ENCODE measurements at places on chromosomes 13 and 19. TPM values are rescaled to one million over a fixed set of nuclear protein-coding genes. Genes with fewer than 3 reads are reported as not detected.

DNA sequence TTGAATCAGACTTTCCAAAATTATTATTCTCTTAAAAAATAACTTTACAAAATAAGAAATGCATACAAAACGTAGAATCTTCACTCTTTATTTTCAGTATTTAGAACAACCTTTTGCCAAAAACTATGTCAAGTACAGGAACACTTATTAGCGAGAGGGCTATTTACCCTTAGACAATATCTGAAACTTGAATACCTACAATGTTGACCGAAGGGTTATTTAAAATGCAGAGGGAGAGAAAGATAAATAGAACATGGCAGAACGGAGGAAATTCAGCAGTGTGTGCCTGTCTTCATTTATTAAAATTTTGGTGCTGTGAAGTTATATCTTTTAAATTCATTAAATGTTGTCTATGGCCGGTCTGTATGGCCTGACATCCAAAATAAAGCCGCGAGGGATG lies 198.8 kb downstream of the EFNB2 start:
- no peak for DNase-seq
- no peak overlapping the region for H3K27ac ChIP-seq
- no peaks in the 10 kb centered on the region for H3K27me3 ChIP-seq
- H3K36me3 ChIP-seq: no peaks in the 10 kb centered on the region

Gene ATXN8OS
- not detected for total RNA-seq

DNA sequence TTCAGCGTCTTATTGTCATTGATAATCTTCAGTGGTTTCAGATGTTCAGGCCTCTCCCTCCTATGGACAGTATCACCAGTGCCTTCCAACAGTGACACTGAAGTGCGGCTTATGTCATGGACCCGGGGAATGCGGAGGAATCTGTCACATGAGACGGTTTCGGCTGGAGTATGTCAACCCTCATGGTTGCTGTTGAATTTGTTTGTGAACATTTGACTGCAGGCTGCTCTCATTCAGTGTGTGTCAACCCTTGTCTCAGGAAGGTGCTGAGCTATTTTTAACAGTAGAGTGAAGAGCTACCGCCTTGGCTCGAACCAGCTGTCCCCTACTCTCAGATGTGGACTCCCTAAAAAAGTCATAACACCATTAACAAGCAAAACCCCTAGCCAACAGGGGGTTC lies 138.8 kb upstream of the RNF113B start:
- H3K27ac ChIP-seq: no peak overlapping the region
- no peak overlapping the region for H3K4me3 ChIP-seq
- no peak for DNase-seq
- no peaks in the 10 kb centered on the region for H3K36me3 ChIP-seq
- H3K4me1 ChIP-seq: no peaks in the 10 kb centered on the region

DNA sequence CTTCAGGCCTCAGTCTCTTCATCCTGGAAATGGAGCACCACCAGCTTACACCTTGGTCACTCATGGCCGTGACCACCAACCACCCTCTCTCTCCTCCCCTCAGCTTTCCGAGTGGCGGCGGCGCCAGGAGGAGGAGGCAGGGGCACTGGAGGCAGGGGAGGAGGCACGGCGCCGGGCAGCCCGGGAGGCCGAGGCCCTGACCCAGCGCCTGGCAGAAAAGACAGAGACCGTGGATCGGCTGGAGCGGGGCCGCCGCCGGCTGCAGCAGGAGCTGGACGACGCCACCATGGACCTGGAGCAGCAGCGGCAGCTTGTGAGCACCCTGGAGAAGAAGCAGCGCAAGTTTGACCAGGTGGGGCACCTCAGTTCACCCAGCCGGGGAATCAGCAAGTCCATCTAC lies 47.7 kb downstream of the KCNC3 start:
- H3K27ac ChIP-seq: no peak overlapping the region
- no peaks in the 10 kb centered on the region for H3K27me3 ChIP-seq
- no peaks in the 10 kb centered on the region for H3K36me3 ChIP-seq
- H3K4me3 ChIP-seq: no peak overlapping the region
- no peaks in the 10 kb centered on the region for H3K4me1 ChIP-seq
- no peak for DNase-seq

- DNase-seq: no peak
- peaks cover 8% of the 10 kb centered on the region for H3K4me1 ChIP-seq
- H3K36me3 ChIP-seq: no peaks in the 10 kb centered on the region
- no peaks in the 10 kb centered on the region for H3K27me3 ChIP-seq
- H3K27ac ChIP-seq: no peak overlapping the region
Observed at GRCh38 chr19:33522371-33522662, 726 bp upstream of the PEPD start.

GRCh38 chr13:43665388-43665787 lies 121.4 kb downstream of the ENOX1 start:
- H3K4me1 ChIP-seq: no peaks in the 10 kb centered on the region
- no peaks in the 10 kb centered on the region for H3K36me3 ChIP-seq
- DNase-seq: no peak
- H3K27me3 ChIP-seq: no peaks in the 10 kb centered on the region
- no peak overlapping the region for H3K27ac ChIP-seq

DNA sequence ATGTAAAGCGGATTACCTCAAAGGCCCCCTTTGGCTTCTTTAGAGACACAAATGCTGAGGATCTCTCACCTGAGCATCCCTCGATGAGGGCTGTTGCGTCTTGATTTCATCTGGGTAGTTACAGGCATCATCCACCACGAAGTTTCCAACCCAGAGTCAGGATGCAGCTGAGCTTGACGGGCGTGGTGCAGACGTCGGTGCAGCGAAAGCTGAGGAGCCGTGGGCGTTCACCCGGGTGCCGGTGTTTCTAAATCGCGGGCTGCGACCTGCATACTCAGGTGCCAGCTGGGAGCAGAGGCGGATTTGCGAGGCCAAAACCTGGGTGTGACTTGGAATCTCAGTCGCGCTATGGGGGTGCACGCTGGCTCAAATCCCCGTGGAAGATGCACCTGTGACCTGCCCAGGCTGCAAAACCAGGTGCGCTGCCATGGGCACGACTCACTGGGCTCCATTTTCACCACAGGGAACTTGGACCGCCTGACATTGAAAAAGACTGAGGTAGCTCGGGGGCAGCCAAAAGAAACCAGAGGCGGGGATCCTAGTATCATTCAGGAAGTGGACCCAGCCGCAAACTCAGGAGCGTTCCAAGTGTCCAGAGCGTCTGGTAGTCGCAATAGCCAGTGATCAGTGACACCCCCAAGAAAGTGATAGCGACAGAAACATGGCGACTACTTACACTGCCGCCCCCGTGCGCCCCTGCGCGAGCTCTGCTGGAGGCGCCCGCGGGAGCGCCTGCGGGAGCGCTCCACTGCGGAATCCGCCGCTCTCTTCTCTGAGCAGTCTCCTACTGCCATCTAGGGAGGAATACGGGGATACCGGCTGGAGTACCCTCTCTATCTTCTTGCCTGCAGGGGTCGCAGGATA lies 36.4 kb upstream of the IGFL4 start:
- no peaks in the 10 kb centered on the region for H3K4me1 ChIP-seq
- peak; percentile 50 for DNase-seq
- no peak overlapping the region for H3K4me3 ChIP-seq
- H3K27me3 ChIP-seq: peaks cover 14% of the 10 kb centered on the region

DNA sequence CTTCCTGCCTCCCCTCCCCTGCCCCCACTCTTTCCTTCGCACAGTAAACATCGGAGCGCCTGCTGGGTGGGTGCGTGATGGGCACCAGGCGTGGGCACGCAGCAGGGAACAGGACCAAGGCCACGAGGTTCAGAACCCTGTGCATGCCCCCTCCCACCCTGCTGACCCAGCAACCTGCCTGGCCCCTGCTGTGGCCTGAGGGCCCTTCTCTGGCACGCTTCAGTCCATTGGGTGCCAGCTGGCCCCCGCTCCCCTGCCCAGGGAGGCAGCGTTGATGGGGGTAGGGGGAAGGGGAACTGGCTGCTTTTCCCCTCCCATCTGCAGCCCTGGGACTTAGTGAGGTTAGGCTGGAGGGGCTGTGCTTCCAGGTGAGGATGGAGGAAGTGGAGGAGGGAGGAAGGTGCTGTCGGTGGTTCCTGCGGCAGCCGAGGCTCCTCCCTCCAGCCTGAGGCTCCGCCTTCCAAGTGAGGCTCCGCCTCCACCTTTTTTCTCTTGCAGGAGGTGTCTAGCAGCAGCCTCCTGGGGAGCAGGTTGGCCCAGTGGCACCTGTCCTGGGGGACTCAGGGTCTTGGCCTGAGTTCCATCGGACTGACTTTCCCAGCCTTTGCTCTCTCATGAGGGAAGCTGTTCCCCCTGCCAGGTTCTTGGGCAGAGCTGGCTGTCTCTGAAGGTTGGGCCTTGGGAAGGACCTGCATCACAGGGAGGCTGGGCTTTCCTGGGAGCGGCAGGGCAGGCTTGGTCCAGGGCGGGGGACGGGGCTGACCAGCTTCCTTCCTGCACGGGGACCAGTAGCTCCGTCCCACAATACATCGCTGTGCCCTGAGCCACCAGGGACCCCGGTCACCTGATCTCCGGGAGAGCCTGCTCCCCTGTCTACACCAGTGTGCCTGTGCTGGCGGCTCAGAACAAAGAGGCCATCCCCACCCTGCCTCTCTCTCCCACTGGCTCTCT lies 7.3 kb downstream of the PIAS4 start:
- no peaks in the 10 kb centered on the region for H3K27me3 ChIP-seq
- peak overlapping the region; percentile 59 for H3K27ac ChIP-seq
- H3K4me1 ChIP-seq: peaks cover 31% of the 10 kb centered on the region

DNA sequence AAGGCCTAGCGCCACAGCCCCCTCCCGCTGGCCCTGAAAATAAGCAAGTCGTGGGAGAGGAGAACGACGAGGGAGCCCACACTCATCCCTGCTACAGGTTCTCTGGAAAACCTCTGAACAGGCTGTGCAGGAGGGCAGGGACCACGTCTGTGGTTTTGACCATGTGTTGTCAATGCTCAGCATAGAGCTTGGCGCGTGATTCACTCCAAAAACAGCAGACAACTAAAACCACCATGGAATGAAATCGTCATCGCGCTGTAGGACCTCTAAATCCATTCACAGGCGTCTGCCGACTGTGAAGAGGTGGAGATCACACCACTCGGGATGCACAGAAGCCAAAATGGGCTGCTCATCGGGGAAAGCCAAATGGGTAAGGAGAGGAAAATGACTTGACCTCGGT lies 121.3 kb downstream of the COL4A1 start:
- no peak overlapping the region for H3K4me3 ChIP-seq
- no peaks in the 10 kb centered on the region for H3K4me1 ChIP-seq
- DNase-seq: no peak
- no peaks in the 10 kb centered on the region for H3K27me3 ChIP-seq
- peak overlapping the region; percentile 26 for H3K27ac ChIP-seq

Gene SPIB
- total RNA-seq: 0.98 TPM

- no peaks in the 10 kb centered on the region for H3K4me1 ChIP-seq
- no peak overlapping the region for H3K4me3 ChIP-seq
Observed at GRCh38 chr13:57784633-57785032, 153.1 kb downstream of the PCDH17 start.

- no peak overlapping the region for H3K27ac ChIP-seq
- no peak overlapping the region for H3K4me3 ChIP-seq
- H3K36me3 ChIP-seq: no peaks in the 10 kb centered on the region
Observed at GRCh38 chr19:23882493-23882892, 32.2 kb upstream of the ZNF726 start.

DNA sequence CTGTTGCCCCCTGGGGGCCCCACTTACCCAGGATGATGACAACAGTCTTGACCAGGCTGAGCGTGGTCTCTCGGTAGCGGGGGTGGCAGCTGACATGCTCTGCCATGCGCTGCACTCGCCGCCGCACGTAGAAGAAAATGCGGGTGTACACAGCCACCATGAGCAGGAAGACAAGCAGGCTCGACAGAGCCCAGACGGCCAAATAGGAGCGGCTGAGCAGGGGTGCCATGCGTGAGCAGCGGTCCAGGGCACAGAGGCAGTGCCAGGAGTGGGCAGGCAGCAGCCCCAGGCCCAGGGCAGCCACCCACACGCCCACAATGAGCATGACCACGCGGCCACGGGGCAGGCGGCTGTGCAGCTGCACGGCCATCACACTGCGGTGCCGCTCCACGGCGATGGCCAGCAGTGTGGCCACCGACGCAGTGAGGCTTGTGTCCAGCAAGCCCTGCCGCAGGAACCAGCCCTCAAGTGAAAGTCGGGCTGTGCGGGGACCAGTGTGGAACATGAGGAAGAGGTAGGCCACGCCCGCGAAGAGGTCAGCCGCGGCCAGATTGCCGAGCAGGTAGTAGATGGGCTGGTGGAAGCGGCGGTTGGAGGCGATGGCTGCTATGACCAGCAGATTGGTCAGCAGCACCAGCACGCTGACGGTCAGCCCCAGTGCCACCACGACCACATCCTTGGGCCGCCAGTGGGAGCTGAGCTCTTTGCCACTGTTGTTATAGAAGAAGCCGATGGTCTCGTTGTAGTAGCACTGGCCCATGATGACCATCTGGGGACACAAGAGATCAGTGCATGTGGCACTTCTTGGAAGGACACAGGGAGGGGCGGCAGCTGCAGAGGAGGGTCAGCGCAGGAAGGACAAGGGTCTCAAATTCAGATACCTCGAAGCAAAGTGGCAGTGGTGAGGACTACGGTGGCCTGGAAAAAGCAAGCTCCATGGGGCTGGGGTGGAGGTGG lies 1.2 kb downstream of the LPAR2 start:
- no peaks in the 10 kb centered on the region for H3K27me3 ChIP-seq
- H3K4me3 ChIP-seq: peak overlapping the region; percentile 80
- no peak overlapping the region for H3K27ac ChIP-seq
- DNase-seq: no peak

DNA sequence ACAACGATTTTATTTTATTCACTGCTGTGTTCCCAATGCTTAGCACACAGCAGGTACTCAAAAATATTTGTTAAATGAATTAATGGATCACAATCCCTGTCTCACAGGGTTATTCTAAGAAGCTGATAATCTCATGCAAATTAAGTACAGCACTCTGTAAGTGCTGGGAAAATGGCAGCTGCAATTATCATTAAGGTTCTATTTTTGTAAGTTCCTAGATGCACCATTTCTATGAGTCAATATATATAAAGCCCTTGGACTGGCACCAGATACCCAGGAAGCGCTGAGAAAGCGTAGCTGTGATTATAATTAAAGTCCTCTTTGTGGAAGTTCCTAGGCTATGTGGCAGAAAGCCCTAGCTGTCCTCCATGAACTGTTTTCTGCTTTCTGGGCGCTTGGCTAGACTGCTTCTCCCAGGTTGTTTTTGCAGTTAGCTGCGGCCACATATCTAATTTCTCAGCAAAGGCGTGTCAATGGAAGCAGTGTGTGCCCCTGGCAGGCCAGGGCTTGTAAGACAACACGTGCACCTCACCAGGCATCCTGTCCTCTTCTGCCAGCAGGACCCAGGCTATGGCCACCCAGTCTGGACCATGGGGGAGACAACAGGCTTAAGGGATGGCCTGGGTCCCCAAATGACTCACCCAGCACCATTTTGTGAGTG lies 5.2 kb upstream of the SRRM5 start:
- H3K4me1 ChIP-seq: no peaks in the 10 kb centered on the region
- no peak overlapping the region for H3K4me3 ChIP-seq
- H3K27me3 ChIP-seq: no peaks in the 10 kb centered on the region
- H3K36me3 ChIP-seq: no peaks in the 10 kb centered on the region
- no peak overlapping the region for H3K27ac ChIP-seq
